Gastrocnemius medialis (tissue), 4 donors: ENCODE measurements at places on chromosomes 11 and 22. TPM values are rescaled to one million over a fixed set of nuclear protein-coding genes. Genes with fewer than 3 reads are reported as not detected.

YPEL4 gene
- total RNA-seq: 0.31 TPM

RAG2 gene
- not detected for total RNA-seq

A4GALT gene
- total RNA-seq: 13.3 TPM

GRCh38 chr22:29310863-29311339 is 4.5 kb downstream of the GAS2L1 start:
- DNase-seq: peak; percentile 81

DAGLA gene
- 2.4 TPM for total RNA-seq

DNA sequence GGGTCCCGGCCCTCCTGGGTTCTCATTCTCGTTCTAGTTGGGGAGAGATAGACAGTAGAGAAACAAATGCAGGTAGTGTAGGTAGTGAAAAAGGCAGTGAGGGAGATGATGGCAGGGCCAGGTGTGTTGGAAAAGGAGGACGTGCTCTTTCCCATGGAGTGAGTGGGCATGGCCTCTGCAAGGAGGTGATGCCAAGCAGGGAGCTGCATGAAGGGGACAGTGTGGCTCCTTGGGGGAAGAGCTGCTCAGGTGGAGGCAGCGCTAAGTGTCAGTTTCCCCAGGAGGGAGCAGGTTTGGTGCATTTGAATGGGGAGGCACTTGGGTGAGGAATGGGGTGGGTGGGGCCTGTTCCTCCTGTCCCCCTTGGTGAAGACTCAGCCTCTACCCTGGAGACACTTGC is 22.2 kb downstream of the MCM5 start:
- DNase-seq: no peak

- no peak for DNase-seq
Measured at GRCh38 chr11:68460741-68461574, at the start of gene PPP6R3. PPP6R3 (plus strand) TSS chr11:68460752; CDS start chr11:68537665, 76,913 bp downstream.

DNA sequence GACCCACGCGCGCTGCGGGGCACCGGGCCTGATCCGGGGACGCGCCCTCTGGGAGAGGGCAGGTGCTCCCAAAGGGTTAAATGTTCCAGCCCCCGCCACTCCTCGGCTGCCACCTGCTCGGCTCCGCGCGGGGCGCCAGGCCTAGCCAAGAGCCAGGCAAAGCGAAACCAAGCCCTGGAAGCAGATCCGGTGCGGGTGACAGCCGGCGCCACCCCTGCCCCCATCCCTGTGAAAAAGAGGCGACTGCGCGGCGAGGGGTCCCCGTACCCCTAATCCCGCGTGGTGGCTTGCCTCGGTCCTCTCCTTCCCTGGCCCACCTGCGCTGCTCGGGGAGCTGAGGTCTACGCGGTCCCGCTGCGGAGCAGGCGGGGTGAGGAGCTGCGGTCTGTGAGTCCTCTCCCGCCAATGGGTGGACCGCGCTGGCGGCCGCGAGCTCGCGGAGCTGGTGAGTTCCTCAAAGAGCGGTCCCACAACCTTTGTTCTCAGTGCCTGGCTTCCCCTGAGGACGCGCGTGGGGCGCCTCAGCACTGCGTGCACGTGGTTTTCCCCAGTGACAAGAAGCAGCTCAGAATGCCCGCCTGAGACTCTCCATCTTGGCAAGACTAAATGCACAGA is at the start of gene ME3:
Gene ME3, minus strand, starts transcription at position 610 of the 615 bp plus-strand sequence.
- DNase-seq: peak; percentile 40

IL10RA gene
- total RNA-seq: 5.5 TPM

PGA5 gene
- not detected for total RNA-seq

DNA sequence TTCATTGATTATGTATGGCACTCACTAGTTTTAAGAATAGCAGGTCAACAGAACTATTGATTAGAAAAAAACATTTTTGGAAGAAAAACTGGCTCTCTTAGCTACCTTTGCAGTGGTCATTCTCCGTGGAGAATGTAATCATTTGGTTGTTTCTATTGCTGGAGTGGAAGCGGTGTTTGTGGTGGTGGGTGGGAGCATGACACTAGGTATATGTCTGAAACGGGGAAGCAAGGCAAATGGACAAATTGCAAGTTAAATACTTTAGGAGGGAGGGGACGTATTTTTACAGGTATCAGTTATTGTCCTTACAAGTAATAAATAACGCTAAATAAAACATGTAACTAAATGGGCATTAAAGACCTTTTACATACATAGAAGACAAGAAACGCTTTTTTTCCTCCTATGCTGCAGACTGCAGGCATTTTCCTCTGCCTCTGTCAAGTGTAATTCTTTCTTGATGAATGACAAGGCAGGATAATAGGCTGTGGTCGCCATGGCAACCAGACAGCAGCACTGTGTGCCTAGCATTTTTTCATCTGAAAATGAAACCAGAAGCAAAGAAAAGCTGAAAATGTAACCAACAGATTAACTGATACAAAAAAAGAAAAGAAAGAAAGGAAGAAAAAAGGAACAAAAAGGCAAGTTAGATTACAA is 46.2 kb downstream of the BLID start:
- no peak for DNase-seq

GRCh38 chr11:111179184-111179910 is 66.2 kb upstream of the POU2AF2 start:
- DNase-seq: no peak

GRCh38 chr22:36546092-36546804 is 17.3 kb upstream of the EIF3D start:
- DNase-seq: no peak

DNA sequence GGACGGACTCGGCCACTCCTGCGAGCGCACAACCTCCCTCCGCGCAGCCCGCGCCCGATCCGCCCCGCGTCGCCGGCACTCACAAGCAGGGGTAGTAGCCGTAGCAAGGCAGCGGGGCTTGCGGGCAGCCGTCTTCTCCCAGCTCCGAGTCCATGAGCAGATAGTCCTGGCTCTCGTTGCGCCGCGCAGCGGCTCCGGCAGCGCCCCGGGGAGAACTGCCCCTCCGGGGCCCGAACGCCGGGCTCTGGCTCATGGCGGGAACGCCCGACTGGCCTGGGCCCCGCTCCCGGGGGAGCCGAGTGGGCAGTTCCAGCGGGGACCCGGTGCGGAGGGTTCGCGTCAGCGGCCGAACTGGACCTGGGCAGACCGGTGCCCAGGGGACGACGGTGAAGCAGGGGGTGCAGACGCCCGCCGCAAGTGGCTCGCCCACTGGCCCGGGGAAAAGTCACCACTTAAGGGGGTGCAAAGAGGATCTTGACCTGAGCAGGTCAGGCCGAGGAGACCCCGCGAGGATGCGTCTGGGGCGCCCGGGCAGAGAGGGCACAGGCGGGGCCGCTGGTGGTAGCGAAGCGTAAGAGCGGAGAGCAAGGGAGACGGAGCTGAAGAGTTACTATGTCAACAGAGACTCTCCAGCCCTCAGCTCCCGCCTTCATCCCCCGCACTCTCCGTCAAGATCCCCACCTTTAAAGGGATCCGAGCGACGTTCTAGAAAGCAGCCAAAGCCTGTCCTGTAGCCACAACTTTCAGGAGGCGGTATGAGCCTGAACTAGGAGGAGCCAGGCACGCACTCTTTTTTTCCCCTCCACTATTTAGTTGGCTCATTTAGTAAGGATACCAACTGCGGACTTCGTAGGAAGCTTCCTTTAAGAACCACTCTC is at the start of gene TRPC6:
Gene TRPC6, minus strand, starts transcription at position 757 of the 878 bp plus-strand sequence. Its CDS starts 504 bp downstream, at position 253.
- DNase-seq: no peak

ADSL gene
- total RNA-seq: 283 TPM
